ENCODE measurements at places on chromosomes 2 and 18.

- DNase-seq, result no peak
These were observed 336.5 kb downstream of the TNS1 start for GRCh38 chr2:217666338-217666737.

DNA sequence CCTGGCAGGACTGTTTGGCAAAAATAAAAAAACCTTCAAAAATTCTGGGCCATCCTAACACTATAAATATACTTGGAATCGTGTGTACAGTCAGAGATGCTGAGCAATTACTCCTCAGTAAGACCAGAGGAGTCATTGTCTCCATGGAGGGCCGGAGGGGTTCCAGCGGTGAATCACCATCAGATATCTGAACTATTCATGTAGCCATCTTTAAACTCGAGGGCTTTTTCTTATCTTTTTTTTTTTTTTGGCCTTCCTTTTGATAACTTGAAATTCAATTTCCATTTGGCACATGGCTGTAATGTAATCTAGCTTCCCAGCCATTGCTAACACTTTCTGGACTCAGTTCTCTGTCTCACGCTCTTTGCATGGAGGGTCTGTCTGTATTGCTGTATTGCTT is 7.4 kb upstream of the FHL2 start:
- DNase-seq, result no peak

- DNase-seq, result no peak
These were observed 44.8 kb upstream of the UPP2 start for GRCh38 chr2:158056875-158057274.

- DNase-seq, result no peak
These were observed 86.1 kb upstream of the ZCCHC2 start for GRCh38 chr18:62436636-62437234.

DNA sequence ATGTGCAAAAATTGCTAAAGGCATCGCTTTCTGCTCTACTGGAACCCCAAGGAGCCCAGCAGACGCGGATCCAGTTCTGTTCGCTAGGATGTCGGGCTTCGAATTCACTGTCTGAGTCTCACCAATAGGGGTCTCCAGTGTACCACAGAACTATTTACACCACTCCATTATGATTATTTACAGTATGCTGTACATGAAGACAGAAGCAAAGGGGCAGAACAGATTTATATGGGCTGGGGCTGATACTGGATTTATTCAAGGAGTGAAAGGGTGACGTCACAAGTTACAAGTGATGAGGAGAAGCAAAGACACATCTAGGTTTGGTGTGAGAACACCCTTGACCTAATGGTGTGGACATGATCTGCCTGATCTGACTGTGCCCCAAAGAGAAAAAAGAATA is 185.3 kb upstream of the ATP5MC3 start:
- peak; percentile 75 for DNase-seq

GRCh38 chr2:27485496-27485895 is 4.0 kb downstream of the IFT172 start:
- no peak for DNase-seq

- DNase-seq, result no peak
These were observed 10.6 kb upstream of the COL6A3 start for GRCh38 chr2:237424544-237424943.

DNA sequence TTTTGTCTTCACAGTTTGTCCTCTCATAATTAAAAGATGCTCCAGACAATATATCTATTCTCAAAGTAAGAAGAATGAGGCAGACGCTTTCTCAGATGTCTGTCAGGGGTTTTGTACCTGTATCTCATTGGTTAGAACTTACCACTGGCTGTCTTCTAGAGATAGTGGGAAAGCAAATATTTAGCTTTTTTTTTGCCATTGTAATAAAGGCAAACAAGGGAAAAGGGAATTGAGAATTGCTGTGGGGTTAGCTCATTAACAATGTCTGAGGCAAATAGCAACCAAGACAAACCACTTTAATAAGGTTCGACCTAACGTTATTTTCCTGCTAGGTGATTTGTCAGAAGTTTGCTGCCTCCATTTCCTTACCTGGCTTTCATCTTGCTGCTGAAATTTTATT is 30.0 kb downstream of the ZNF638 start:
- no peak for DNase-seq

DNA sequence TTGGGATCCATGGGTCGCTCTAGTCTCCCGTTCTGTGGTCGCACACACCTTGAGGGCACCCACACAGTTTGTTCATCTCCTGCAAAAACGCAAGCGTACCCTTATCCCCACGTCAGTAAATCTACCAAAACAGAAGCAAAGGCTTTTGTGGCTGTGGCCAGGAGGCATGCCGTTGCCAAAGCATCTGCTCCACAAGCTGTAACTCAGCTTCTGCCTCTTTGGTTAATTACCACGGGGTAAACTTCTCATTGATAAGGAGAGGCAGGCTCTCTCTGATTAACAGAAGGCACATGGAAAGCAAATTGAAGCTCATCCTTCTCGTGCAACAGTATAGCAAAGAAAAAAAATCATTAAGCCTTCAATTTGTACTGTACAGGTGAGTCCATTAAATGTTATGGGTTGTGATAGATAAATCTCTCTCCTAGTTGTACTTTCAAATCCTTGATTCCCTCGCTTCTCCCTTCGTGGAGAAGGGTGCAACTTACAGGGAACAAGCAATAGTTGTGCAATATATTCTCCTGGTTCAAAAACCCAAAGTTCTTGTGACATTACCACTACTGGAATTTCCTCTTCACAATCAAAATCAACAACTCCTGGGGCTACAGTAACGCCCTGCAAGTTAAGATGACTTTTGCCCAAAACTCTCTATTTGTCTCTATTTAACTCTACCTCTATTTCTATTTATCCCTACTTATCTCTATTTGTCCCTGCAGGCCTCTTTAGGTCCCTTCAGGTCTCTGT is 10.3 kb downstream of the PECR start:
- no peak for DNase-seq

- DNase-seq, result no peak
These were observed 51.7 kb upstream of the OTX1 start for GRCh38 chr2:62998949-62999348.

DNA sequence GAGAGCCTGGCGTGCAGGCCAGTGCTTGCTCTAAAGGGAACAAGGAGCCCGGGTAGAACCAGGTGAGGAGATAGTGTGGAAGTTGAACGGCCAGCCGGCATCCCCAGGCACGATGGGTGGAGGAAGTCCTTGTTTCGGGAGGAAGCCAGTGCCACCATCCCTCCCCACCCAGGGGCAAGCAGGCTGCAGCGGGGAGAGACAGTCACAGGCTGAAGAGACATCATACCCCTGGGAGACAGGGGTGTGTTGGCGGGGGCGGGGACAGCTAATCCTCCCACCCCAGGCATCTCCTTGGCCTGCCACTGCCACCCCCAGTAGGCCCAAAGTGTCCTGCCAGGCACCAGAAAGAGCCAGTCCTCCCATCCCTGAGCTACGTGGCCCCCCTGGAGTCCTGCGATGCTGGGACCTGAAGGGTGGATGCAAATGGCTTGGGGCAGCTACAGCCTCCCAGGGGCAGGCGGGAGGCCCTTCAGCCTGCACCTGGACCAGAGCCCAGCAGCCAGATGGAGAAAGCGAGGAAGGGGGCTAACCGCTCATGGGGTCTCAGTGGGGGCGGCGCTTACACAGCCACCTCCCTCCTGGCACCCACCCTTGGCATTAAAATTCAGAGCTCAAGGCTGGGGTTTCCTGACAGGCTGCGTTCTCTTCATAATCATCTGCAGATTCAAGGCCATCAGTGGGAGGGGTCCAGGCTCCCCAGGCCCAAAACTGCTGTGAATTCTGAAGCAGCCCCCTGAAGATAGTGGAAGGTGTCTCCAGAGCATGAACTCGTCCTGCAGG is 14.8 kb upstream of the GPR55 start:
- no peak for DNase-seq

DNA sequence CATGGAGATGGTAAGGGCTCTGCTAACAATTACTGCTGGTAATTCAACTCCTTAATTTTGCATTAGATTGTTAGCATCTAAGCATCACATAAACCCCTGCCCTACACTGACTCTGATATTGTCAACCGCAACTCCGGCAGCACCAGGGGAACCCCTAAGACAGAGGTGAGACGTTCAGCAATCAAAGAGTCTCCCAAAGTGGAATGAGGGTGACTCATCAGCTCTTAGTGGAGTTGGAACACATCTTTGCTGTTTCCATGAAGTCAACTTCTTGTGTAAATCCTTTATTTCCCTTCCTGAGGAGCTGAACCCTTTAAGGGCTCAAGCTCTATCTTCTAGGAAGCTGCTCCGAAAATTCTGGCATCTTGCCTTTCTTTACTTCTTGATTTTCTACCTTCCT is 52.1 kb downstream of the ABCG8 start:
- DNase-seq, result no peak

GRCh38 chr2:240462707-240463273 is 27.3 kb downstream of the GPC1 start:
- no peak for DNase-seq

GRCh38 chr2:55302241-55302640 is 33.2 kb upstream of the MTIF2 start:
- no peak for DNase-seq

- peak; percentile 84 for DNase-seq
These were observed 690.8 kb upstream of the CELF4 start for GRCh38 chr18:38256366-38256765.

DNA sequence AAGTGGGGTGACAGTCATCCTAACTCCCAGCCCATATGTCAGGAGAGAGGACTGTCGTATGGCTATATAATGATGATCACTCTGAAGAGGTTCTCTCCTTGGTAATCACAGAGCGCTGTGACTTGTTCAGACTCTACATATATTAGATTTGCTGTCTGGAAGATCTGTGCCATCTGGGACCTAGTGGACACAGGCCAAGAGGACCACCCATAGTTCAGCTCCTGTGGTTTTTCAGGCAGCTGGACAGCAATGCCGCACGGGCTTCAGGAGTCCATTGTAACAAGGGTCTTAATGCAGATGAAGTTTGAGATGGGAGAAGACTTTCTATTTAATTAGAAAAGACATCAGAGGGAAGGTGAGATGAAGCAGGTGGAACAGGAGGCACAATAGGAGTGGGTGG is 40.1 kb upstream of the EPHA4 start:
- DNase-seq, result peak; percentile 32

DNA sequence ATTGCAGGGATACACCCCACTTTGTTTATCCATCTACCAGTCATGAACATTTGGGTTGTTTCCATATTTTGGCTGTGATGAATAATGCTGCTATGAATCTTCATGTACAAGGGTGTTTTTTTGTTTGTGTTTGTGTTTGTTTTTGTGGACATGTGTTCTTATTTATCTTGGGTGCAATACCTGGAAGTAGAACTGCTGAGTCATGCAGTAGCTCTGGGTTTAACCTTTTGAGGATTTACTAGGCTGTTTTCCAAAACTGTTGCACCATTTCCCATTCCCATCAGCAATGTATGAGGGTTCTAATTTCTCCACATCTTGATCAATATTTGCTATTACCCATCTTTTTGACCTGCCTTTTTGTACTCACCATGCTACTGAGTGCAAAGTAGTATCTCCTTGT is 140.0 kb upstream of the CYP1B1 start:
- DNase-seq, result no peak

DNA sequence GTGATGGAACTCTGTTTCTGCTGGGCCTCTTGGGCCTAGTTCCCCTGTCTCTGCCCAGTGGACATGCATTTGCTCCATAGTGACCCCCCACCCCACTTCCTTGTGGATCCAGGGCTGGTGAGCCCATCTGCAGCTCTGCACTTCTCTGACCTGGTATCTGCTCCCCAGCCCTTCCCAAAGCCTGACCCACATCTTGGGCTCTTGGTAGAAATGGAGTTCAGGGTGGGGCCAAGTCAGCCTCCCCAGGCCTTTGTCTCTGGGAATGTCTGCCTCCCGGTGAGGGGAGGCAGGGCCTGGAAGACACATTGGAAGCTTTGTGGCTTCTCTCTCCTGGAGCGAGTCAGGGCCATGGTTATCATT is 6.3 kb upstream of the TRAF3IP1 start:
- DNase-seq, result no peak

GRCh38 chr2:212021947-212022346 is 516.7 kb downstream of the ERBB4 start:
- DNase-seq, result no peak

- no peak for DNase-seq
These were observed 3.2 kb upstream of the SP100 start for GRCh38 chr2:230412846-230413245.

DNA sequence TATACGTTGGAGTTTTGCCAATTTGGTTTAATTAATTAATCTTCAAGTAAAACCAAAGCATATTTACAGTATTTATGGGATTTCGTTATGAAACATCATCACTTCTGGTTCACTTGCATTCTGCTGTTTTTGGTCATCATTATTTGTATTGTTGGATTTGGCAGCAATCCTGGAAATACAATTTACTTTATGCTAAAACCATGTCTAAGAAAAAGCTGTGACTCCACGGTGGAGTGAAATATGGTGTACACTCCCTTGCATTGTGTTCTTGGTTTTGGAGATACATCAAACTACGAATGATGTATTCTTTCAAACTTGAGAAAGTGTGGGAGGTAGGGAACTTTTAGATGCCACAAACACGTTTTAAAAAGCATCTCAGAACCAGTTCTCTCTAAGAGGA is 106.4 kb downstream of the CTAGE1 start:
- no peak for DNase-seq

GRCh38 chr18:55310863-55311262 is 277.1 kb downstream of the TCF4 start:
- DNase-seq, result no peak

DNA sequence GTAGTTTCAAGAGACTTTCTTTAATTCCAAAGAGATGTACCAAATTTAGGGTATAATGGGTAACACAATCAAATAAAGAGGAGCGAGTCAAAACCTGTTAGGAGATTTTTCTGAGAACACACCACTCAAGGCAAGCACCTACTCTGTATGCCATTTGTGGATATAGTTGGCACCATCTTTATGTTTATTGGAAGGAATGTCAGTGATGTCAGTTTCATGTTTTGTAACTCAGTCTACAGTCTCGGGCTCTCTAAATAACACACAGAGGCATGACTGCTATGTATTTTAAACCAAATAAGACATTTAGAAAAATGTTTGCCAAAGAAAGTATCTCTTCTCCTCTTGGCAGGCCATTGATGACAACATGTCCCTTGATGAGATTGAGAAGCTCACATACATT is 59.7 kb downstream of the CPS1 start:
- no peak for DNase-seq

DNA sequence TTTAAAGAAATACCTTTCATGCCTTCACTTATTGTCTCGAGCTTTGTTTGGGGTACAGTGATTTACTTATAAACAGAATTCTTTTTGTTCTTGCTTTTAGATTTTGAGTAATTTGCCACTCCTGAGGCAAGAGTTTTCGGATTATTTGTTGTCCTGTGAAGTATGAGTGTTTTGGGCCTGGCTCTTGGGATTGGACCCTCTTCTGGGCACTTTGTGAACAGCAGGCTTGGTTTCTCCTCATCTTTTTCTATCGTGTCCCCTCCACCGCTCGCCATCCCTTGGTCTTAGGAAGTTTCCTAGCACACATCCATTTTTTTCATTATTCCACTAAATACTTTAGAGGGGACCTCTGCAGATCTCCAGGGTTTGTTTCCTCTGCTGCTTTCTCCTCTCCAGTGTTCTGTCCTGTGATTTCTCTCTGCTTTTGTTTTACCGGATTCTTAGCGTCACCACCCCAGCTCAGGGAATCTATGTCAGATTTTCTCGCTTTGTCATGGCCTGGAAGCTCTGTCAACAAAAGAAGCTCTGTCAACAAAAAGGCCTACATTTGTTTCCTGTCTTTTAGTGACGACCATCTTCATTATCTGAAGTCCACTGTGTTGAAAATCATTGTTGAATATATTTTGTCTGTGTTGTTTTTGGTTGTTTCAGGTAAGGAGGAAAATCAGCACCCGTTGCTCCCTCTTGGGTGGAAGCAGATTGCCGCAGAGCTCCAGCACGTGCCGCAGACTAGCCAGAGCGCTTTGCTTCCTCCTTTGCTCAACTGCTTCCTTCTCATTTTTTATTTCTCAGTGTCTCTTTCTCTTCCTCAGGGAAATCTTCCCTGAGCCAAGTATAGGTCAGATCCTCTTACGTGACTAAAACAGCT is 27.8 kb downstream of the ANKRD62 start:
- no peak for DNase-seq

Measured in NCI-H69 (cell line).